Activated CD4-positive, alpha-beta T cell treated with anti-CD3 and anti-CD28 coated beads, Interleukin-2, amount 10 ng/mL, durations not matched to agents 24 days and 14 days (primary cell): ENCODE measurements at places on chromosomes 16 and 17.

DNA sequence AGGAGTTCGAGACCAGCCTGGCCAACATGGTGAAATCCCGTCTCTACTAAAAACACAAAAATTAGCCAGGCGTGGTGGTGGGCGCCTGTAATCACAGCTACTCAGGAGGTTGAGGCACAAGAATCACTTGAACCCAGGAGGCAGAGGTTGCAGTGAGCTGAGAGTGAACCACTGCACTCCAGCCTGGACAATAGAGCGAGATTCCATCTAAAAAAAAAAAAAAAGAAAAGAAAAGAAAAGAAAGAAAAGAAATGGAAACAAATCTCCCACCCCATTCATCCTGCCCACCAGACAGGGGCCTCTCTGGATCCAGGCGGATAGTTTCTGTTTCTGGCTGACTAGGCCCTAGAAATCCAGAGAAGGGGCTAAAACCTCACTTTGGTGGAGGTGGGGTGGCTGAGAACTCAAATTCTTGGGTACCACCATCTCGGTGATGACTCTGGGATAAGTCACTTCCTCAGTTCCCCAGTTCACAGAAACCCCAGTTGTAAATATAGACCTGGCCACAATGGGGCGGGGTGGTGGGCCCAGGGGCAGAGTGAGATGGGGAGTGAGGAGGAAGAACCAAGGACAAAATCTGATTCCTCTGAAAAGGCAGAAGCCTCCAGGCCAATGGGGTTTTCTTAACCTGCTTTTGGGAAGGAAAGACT lies 22.2 kb downstream of the SOCS1 start:
- DNase-seq, result peak; percentile 91

- DNase-seq, result no peak
These were observed 5.7 kb downstream of the DUSP3 start for GRCh38 chr17:43772877-43773648.

- no peak for DNase-seq
These were observed 423.3 kb upstream of the MAF start for GRCh38 chr16:80023865-80024264.

DNA sequence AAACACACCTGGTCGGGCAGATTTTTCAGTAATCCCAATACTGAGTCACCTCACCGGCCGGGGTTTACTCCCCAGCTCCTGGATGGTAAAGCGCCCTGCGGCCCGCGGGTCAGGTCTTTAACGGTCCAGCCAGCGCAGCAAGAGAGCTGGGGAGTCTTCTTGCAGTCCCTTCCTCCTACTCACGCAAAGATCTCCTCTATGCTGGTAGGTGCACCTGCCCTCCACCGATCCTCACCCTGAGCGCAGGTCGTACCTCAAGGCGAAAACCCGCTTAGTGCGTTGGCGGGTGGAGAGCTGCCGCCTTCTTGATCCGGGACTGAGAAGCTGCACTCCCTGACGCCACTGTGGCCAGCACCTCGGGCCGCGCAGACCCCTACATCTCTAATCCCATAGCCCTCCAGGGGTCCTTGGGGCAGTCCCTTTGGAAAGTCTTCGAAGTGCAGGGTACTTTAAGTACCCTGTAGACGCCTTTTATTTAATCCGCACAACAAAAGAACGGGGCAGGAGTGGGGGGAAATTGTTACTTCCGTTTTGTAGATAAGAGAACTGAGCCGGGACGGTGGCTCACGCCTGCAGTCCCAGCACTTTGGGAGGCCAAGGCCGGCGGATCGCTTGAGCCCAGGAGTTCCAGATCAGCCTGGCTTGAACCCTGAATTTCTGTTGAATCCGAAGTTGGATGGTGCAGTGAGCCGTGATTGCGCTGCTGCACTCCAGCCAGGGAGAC lies 10.4 kb upstream of the HOXB13 start:
- DNase-seq, result no peak

GRCh38 chr16:112153-112840 lies 26.2 kb downstream of the NPRL3 start:
- no peak for DNase-seq
